ENCODE measurements at places on chromosomes 11 and 22.

DNA sequence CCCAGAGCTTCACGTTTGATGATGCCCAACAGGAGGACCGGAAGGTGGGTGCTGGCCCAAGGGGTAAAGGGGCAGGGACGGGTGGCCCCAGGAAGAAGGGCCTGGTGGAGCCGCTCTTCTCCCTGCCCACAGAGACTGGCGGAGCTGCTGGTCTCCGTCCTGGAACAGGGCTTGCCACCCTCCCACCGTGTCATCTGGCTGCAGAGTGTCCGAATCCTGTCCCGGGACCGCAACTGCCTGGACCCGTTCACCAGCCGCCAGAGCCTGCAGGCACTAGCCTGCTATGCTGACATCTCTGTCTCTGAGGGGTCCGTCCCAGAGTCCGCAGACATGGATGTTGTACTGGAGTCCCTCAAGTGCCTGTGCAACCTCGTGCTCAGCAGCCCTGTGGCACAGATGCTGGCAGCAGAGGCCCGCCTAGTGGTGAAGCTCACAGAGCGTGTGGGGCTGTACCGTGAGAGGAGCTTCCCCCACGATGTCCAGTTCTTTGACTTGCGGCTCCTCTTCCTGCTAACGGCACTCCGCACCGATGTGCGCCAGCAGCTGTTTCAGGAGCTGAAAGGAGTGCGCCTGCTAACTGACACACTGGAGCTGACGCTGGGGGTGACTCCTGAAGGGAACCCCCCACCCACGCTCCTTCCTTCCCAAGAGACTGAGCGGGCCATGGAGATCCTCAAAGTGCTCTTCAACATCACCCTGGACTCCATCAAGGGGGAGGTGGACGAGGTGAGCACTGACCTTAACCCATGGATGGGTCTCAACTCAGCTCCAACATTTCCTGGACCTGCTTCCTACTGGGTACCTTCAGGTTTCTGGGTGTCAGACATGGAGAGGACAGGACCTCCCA lies 2.0 kb downstream of the RIC8A start:
- DNase-seq = peak; percentile 34

DNA sequence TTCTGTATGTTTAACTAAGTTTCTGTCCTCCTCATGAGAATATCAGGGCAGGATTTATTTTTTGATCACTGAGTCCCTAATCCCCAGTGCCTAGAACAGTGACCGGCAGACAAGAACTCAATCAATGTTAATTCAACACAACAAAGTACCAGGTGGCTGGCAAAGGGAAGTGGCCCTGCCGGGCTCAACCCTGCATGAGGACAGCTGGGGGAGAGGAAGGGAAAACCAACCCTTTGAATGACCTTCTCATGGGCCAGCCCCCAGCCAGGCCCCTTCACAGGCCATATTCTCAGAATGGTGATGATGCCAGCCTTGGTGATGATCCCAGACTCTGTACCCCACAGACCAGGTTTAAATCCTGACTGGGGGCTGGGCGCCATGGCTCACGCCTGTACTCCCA lies 1.4 kb upstream of the MFNG start:
- DNase-seq = no peak

GRCh38 chr11:130390071-130390758 lies 38.2 kb downstream of the ADAMTS8 start:
- no peak for DNase-seq

GRCh38 chr11:9568161-9568853 lies 5.2 kb upstream of the WEE1 start:
- no peak for DNase-seq

DNA sequence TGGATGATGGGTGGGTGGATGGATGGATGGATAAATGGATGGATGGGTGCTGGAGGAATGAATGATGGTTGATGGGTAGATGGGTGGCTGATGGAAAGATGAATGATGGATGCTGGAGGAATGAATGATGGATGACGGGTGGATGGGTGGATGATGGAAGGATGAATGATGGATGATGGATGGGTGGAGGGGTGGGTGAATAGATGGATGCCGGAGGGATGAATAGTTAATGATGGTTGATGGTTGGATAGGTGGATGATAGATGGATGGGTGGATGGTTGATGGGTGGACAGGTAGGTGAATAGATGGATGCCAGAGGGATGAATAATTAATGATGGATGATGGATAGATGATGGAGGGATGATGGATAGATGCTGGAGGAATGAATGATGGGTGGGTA lies 41.4 kb downstream of the ANO1 start:
- DNase-seq = no peak

DNA sequence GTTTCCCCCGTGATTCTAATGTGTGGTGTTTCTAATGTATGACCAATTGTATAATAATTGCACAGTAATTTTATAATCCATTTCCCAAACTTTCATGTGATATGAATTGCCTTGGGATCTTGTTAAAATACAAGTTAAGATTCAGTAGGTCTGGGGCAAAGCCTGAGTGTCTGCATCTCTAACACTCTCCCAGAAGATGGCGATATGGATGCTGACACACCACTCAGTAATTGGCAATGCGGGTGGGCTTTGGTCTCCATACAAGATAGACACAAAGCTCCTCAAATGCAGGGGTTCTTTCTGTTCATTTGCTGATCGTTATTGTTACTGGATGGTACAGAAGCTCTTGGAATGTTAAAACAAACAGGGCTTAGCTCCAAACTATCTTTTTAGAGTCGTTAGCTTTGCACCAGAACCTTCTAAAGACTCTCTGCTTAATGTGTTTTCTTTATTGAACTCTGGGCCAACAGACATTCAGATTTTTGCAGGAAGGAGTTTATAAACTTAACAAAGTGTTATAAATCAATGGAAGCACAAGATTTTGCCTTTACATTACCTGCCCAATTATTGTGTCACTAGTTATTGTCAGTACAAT lies 45.4 kb upstream of the ANO3 start:
- no peak for DNase-seq

- no peak for DNase-seq
These were observed 3.0 kb upstream of the ANKK1 start for GRCh38 chr11:113384551-113384950.

DNA sequence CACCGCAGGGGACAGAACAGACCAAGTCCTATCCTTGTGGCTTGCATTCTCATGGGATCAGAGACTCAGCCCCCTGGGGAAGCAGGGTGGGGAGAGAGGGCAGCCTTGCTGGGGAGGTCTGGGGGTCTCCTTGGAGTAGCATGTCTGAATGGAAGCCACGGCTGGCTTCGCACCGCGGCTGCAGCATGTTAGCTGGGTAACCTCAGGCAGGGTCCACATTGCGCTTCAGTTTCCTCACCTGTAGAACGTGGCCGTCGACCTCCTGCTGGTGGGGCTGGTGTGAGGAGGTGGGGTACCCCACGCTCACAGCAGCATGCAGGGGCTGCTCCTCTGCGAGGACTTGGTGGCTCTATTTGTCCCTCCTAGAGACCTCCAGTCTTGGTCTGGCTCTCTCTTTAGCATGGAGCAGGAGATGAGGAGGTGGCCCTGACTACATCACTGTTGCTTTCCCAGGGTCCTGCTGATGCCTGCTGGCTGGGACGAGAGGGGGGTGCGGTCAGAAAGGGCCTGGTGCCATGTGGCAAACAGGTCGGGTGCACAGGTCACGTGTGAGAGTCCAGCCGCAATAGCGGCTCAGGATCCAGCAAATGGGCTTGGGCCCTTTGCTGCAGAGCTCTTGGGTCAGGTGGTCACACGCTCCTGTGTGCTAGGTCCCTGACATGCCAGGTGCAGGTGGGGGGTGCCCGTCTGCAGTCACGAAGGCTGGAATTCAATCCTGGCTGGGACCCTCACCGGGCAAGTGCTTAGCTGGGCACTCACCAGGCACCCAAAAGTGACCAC lies 35.4 kb upstream of the SMIM38 start:
- DNase-seq = no peak

GRCh38 chr22:27474112-27474571 lies 327.4 kb downstream of the MN1 start:
- no peak for DNase-seq

- DNase-seq = no peak
These were observed 103.8 kb upstream of the CSNK2A3 start for GRCh38 chr11:11456866-11457265.

Data from stimulated activated CD8-positive, alpha-beta memory T cell treated with anti-CD3 and anti-CD28 coated beads, Interleukin-4, amount 100 ng/mL, for 48 hours (primary cell).